Upper lobe of right lung (tissue), 1 donor: ENCODE measurements at places on chromosomes 7 and 10.
A peak's percentile ranks its signal among the peaks of the same experiment; 100 is the strongest.

- DNase-seq = no peak
Measured at GRCh38 chr10:87541114-87541513, 36.4 kb downstream of the MINPP1 start.

GRCh38 chr7:25565002-25565401 is 336.7 kb upstream of the NPVF start:
- DNase-seq = no peak

GRCh38 chr7:127959770-127960169 is 71.5 kb downstream of the LRRC4 start:
- no peak for DNase-seq

DNA sequence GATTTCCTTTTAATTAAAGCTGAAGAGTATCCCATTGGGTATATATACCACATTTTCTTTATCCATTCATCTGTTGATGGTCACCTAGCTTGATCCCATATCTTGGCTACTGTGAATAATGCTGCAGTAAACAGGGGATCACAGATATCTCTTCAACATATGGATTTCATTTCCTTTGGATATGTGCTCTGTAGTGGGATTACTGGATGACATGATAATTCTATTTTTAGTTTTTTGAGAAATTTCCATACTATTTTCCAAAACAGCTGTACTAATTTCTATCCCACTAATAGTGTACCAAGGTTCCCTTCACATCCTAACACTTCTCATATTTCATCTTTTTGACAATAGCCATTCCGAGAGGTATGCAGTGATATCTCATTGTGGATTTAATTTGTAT is 48.8 kb upstream of the PRPS1L1 start:
- DNase-seq = no peak

DNA sequence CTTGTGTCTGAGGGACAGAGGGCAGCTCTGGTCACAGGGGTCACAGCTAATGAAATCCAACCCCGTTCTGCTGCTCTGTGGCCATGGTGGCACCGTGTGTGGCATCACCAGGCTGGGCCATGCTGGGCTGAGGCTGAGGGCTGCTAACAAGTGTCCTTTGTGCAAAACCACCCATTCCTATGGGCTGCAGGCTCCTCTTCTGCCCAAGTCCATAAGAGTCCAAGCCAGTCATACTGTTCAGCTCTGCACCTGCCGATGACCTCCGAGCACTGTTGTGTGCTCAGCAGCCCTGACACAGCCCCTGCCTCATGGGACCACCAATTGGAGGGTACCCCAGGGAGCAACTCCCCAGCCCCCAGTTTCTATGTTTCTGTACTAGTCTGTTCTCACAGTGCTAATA is 133.1 kb downstream of the WDR11 start:
- DNase-seq = no peak

- no peak for DNase-seq
Measured at GRCh38 chr7:147411096-147411495, 1179.5 kb upstream of the C7orf33 start.

GRCh38 chr10:4514445-4515108 is 311.4 kb upstream of the AKR1E2 start:
- DNase-seq = peak; percentile 72

DNA sequence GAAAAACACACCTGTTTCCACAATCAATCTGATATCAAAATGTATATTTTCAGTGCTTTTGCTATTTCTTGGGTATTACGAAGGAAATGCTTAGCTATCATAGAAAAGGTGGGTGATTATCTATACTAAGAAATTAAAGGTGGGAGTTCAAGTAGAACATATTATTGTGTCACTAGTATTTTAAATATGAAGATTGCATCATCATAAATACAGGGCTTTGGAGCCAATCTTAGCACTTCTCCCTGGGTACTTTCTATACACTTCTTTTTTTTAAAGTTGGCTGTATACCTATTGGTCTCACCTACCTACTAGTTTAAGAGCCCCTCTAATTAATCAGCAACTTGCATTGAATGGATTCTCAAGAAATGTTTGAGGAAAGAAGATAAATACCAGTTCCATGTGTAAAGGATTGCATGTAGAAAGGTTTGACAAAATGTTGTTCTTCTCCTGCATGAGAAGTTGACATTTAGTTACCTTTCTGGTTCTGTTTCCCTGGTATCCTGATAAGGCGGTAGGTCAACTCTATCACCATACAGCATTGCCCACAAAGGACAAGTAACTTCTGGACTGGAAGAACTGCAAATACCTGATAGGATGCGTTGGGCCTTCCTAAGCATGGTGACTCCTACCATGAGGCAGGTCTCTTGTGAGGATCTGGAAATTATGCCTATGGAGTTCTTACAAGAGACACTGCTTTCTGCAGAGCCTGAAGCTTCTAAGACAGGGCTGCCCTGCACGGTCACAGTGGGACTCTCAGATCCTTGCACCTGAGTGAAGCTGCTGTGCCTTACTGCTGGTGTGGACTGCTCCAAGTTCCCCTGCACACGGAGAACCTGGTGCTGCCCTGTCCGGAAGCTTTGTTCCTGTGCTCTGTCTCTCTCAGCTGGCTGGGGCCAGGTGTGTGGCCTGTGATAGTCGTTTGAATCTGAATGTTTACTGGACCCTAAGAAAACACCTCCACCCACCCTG is 32.1 kb upstream of the PDSS1 start:
- no peak for DNase-seq

- no peak for DNase-seq
Measured at GRCh38 chr10:17236468-17237148, 8.6 kb downstream of the VIM start.

- DNase-seq = no peak
Measured at GRCh38 chr10:70679498-70679897, 7.2 kb downstream of the ADAMTS14 start.

GRCh38 chr10:100340948-100341847 is 5.8 kb upstream of the SCD start:
- peak; percentile 68 for DNase-seq

- no peak for DNase-seq
Measured at GRCh38 chr7:8232999-8233847, 28.7 kb downstream of the ICA1 start.

DNA sequence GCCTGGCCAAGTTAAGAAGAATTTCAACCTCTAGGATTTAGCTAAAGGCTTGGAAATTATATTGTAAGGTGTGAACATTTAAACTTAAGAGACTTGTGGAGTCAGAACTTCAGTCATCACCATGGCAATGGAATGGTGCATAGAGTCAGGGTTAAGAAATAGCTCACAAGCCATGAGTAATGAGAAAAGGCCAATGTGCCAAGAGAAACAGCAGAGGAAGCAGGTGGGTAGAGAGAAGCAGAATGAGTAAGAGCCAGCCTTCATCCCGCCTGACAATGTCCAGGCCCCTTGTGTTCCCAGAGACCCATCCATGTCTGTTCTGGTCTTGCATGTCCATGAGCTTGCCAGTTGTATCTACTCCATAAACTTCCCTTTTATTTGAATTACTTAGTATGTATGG is 62.6 kb upstream of the TBX20 start:
- DNase-seq = no peak

- no peak for DNase-seq
Measured at GRCh38 chr10:92848037-92848440, 281 bp upstream of the EXOC6 start.

- no peak for DNase-seq
Measured at GRCh38 chr10:92265687-92266258, 25.1 kb downstream of the CPEB3 start.

GRCh38 chr7:77205706-77206105 is 6.1 kb upstream of the FGL2 start:
- no peak for DNase-seq

- DNase-seq = no peak
Measured at GRCh38 chr7:141739250-141739649, 1.1 kb downstream of the SSBP1 start.

GRCh38 chr10:71342573-71343391 is 23.7 kb downstream of the SLC29A3 start:
- no peak for DNase-seq

DNA sequence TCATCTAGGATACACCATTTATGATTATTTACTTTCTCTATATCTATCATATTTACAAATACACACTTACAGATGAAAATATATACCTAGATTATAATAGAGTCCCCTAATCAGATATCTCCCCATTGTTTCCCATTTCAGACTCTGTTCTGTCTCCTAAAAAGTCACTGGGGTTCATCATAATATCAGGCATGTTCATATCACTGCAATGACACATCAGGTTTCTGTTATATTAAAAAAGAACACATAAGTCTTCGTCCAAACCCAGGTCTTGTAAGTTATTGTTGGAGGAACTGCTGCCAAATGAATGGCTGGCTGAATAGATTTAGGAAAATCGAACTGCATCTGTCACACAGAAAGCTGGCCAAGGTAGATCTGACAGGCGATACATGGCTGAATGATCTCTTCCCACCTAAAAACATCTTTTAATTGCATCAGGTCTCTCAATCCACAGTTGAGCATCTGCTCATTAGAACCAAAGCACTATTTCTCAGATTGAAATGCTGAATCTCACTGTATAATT is 178.7 kb downstream of the CACNA2D1 start:
- no peak for DNase-seq

DNA sequence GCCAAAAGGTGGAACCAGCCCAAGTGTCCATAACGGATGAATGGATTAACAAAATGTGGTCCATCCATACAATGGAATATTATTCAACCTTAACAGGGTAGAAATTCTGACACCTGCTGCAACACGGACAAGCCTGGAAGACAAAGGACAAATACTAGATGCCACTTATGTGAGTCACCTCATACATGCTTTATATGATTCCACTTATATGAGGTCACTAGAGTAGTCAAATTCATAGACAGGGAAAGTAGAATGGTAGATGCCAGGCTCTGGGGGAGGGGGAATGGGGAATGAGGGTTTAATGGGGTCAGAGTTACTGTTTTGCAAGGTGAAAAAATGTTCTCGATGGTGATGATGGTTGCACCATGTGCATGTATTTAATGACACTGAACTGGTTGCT is 34.0 kb upstream of the CYTH3 start:
- no peak for DNase-seq

DNA sequence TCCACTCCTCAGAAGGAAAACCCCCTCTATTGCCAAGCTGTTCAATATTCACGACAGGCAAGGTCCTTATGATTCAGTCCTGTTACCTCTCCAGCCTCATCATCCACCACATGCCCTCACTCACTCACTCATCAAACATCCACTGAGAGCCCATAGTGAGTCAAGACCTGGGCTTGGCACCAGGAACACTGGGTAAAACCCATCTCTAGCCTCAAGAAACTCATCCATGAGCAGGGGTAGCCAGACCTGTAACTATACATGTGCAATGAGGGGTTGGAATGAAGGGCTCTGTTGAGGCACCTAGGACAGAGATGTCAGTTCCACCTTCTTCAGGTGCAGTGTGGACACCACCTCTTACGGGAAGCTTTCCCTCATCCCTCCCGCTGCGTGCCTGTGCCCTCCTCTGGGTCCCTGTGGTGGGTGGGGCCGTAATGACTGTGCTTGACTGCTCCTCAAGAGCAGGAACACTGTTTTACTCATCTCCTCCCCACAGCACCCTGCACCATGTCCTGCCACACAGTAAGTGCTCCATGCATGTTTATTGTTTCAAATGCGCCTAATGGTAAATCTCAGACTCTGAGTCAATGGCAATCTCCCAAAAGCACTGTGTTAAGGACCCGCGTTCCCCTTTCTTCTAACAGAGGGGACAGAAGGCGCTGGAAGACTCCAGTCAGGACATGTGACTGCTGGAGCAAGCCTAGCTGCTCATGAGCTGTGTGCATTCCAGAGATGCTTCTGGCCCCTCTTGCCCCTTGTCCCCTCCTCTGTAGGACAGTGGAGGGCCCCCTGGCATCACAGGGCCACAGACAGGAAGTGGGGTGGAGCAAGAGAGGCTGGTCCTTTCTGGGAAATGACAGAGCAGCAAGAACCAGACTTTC is 95.4 kb downstream of the HIPK2 start:
- DNase-seq = no peak

- DNase-seq = no peak
Measured at GRCh38 chr7:4204513-4205165, 477.5 kb upstream of the FOXK1 start.

GRCh38 chr7:94375691-94376090 is 19.0 kb upstream of the COL1A2 start:
- DNase-seq = no peak

- DNase-seq = no peak
Measured at GRCh38 chr7:157113607-157114006, 25.1 kb upstream of the UBE3C start.

DNA sequence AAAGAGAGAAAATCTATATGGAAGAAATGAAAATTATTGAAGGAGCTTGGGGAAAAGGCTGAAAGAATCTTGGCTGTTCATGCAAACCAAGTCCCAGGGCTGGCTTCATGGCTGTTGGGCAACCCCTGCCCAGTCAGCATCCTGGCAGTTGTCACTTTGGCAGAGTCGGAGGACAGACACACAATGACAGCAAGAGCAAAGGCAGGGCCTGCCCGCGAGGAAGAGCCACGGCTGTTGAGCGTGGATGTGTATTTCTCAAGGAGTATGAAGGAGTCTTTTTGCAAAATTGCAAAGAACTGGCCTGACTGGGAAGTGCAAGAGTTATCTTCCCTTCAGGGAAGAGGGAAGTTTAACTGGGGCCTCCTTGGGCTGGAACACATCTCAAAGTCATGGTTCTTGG is 11.7 kb downstream of the PTPRE start:
- no peak for DNase-seq

DNA sequence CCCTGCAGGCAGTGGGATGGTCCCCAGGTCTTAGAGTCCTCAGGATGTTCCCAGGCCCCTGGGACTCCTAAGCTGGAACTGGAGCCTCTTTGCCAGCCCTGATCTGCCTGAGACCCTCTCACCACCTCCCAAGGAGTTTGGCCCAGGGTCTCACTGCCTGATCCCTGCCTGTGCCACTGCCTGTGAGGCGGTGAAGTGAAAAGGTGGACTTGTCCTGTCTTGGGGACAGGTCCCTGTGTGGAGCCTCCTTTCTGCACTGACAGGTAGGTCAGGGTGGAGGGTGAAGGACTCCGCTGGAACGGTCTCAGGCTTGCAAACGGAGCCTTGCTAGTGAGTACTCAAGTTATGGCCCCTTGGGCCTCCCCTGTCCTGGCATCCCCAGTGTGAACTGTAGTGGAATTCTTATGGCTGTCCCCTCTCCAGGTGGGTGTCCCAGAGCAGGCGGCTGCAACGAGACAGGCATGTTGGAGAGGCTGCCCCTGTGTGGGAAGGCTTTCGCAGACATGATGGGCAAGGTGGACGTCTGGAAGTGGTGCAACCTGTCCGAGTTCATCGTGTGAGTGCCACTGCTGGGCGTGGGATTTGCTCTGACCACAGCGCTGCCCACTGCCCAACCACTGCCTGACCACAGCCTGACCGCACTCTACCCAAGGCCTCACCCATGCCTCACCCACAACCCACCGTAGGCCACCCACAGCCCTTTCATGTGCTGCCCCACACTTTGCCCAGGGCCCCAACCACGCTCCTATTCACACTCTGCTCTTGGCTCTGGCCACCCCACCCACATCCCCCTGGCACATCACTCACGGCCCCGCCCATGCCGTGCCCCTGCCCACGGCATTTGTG is 19.5 kb downstream of the RAMP3 start:
- DNase-seq = peak; percentile 53

GRCh38 chr7:96737545-96738050 is 28.0 kb upstream of the SEM1 start:
- DNase-seq = no peak

DNA sequence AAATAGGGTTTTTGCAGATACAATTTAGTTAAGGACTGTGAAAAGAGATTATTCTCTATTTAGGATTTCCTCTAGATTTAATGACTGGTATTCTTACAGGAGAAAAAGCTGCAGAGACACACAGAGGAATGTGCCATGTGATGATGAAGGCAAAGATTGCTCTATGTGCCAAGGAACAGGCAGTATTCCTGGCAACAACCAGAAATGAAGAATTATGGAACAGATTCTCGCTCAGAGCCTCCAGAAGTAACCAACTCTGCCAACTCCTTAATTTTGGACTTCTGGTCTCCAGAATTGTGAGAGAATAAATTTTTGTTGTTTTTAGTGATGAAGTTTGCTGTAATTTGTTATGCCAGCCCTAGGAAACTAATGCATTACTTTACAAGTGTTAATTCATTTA is 307.6 kb upstream of the SEMA3A start:
- no peak for DNase-seq
